ENCODE measurements at places on chromosomes 3 and 15.

GRCh38 chr15:95804484-95804883, 526.0 kb upstream of the NR2F2 start:
- no peak for DNase-seq

- DNase-seq = no peak
Observed at GRCh38 chr3:143726727-143727126, 121.5 kb downstream of the SLC9A9 start.

GRCh38 chr3:47193871-47194859, 30.3 kb upstream of the SETD2 start:
- DNase-seq = no peak

GRCh38 chr15:89042387-89042786, 45.9 kb upstream of the ABHD2 start:
- DNase-seq = no peak

Measured in activated T-cell treated with anti-CD3 and anti-CD28 coated beads, Interleukin-2, amount 50 U/mL, for 24 hours (primary cell).